ENCODE measurements at places on chromosomes 13 and 19.

DNA sequence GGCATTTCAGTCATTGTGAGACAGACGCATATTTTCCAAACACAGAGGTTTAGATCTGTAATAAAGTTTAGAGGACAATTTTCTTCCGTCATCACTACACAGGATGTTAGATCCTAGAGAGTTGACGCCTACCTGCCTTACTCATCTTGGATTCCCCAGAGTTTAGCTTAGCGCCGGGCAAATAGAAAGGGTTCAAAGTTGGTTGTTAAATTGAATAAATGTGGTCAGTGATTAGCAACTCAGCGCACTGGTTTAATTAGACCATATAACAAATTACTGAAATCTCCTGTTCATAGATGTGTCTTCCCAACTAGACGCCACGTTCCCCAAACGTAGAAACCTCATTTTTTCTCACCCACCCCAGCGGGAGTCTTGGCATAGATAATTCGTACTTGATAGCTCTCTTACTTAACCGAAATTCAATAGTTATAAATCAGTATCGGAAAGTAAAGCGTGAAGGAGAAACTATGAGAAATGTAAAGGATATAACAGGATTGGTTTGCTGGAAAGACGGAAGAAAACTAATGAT, 726 bp upstream of the UFM1 start:
- peak overlapping the region; percentile 37 for H3K27ac ChIP-seq
- 0 out of 2 replicates have a peak, but pooled peaks cover 5% of the 10 kb centered on the region for H3K4me1 ChIP-seq
- no peaks in the 10 kb centered on the region for H3K36me3 ChIP-seq
- H3K27me3 ChIP-seq: no peaks in the 10 kb centered on the region
- H3K4me3 ChIP-seq: peak overlapping the region; percentile 85

GRCh38 chr13:106610486-106610885, 42.5 kb upstream of the ARGLU1 start:
- H3K27me3 ChIP-seq: no peaks in the 10 kb centered on the region
- no peaks in the 10 kb centered on the region for H3K4me1 ChIP-seq
- no peak overlapping the region for H3K4me3 ChIP-seq
- H3K27ac ChIP-seq: no peak overlapping the region
- DNase-seq: no peak
- no peaks in the 10 kb centered on the region for H3K36me3 ChIP-seq

GRCh38 chr13:32448972-32449371, 21.0 kb upstream of the N4BP2L1 start:
- H3K4me3 ChIP-seq: no peak overlapping the region
- H3K4me1 ChIP-seq: no peaks in the 10 kb centered on the region
- H3K36me3 ChIP-seq: no peaks in the 10 kb centered on the region
- DNase-seq: no peak
- H3K27ac ChIP-seq: no peak overlapping the region
- no peaks in the 10 kb centered on the region for H3K27me3 ChIP-seq

GRCh38 chr19:48718711-48719231, 754 bp downstream of the MAMSTR start:
- no peak for DNase-seq
- H3K36me3 ChIP-seq: no peaks in the 10 kb centered on the region
- H3K27me3 ChIP-seq: peaks cover 47% of the 10 kb centered on the region
- H3K4me1 ChIP-seq: peaks cover 10% of the 10 kb centered on the region
- no peak overlapping the region for H3K4me3 ChIP-seq
- no peak overlapping the region for H3K27ac ChIP-seq

- no peaks in the 10 kb centered on the region for H3K36me3 ChIP-seq
- no peak for DNase-seq
- no peak overlapping the region for H3K4me3 ChIP-seq
- no peaks in the 10 kb centered on the region for H3K27me3 ChIP-seq
- H3K4me1 ChIP-seq: 0 out of 2 replicates have a peak, but pooled peaks cover 12% of the 10 kb centered on the region
Observed at GRCh38 chr13:30159446-30159839, 147.9 kb downstream of the KATNAL1 start.

- H3K27ac ChIP-seq: no peak overlapping the region
- no peak for DNase-seq
- 0 out of 2 replicates have a peak, but pooled peaks cover 9% of the 10 kb centered on the region for H3K4me1 ChIP-seq
- H3K36me3 ChIP-seq: no peaks in the 10 kb centered on the region
Observed at GRCh38 chr13:95546919-95547318, 5.6 kb upstream of the CLDN10 start.

DNA sequence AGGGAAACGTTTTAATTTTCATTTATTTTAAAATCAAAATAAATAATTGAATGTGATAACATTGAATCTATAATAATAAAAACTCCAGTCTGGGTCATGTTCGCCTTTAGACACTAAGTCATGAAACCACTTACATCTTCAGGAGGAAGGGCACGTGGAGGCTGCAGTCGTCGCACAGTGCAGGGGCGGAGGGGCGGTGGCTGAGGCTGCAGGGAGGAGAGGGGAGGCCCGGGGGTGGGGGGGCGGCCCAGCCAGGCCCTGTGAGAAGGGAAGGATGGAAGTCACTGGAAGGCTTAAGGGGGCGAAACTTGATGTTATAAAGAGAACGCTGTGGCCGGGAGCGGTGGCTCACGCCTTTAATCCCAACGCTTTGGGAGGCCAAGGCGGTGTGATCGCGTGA, 14.9 kb upstream of the LATS2 start:
- no peak overlapping the region for H3K4me3 ChIP-seq
- H3K4me1 ChIP-seq: no peaks in the 10 kb centered on the region
- no peak overlapping the region for H3K27ac ChIP-seq
- no peak for DNase-seq
- no peaks in the 10 kb centered on the region for H3K27me3 ChIP-seq
- no peaks in the 10 kb centered on the region for H3K36me3 ChIP-seq

- H3K27me3 ChIP-seq: no peaks in the 10 kb centered on the region
- no peak for DNase-seq
- no peak overlapping the region for H3K4me3 ChIP-seq
- no peaks in the 10 kb centered on the region for H3K4me1 ChIP-seq
- no peak overlapping the region for H3K27ac ChIP-seq
- no peaks in the 10 kb centered on the region for H3K36me3 ChIP-seq
Observed at GRCh38 chr13:94305033-94305432, 174.4 kb downstream of the DCT start.

GRCh38 chr19:16062789-16063188, 13.5 kb upstream of the TPM4 start:
- H3K27ac ChIP-seq: no peak overlapping the region
- H3K36me3 ChIP-seq: no peaks in the 10 kb centered on the region
- H3K27me3 ChIP-seq: peaks cover 9% of the 10 kb centered on the region
- peak; percentile 60 for DNase-seq

DNA sequence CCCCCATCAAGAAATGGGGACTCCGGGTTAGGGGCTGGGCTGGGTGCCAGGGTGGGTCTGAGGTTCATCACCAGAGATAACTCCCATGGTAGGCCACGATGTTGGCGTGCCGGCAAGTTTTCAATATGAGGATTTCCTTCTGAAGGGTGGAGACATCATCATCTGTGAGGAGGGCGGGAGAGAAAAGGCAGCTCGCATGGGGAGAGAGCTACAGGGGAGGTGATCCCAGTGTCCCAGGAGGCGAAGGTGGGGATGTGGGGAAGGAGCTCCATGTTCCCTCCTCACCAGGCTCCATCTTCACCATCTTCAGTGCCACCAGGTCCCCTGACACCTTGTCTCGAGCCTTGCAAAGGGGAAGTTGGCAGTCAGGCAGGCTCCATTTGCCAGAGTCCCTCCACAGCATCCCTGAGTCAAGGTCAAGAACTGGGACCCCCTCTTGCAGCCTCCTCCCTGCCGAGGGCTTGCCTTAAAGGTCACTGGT, 430 bp downstream of the MAP4K1 start:
- H3K27ac ChIP-seq: peak overlapping the region; percentile 79
- H3K36me3 ChIP-seq: peaks cover 8% of the 10 kb centered on the region
- peak; percentile 7 for DNase-seq
- no peaks in the 10 kb centered on the region for H3K27me3 ChIP-seq
- peak overlapping the region; percentile 94 for H3K4me3 ChIP-seq

DNA sequence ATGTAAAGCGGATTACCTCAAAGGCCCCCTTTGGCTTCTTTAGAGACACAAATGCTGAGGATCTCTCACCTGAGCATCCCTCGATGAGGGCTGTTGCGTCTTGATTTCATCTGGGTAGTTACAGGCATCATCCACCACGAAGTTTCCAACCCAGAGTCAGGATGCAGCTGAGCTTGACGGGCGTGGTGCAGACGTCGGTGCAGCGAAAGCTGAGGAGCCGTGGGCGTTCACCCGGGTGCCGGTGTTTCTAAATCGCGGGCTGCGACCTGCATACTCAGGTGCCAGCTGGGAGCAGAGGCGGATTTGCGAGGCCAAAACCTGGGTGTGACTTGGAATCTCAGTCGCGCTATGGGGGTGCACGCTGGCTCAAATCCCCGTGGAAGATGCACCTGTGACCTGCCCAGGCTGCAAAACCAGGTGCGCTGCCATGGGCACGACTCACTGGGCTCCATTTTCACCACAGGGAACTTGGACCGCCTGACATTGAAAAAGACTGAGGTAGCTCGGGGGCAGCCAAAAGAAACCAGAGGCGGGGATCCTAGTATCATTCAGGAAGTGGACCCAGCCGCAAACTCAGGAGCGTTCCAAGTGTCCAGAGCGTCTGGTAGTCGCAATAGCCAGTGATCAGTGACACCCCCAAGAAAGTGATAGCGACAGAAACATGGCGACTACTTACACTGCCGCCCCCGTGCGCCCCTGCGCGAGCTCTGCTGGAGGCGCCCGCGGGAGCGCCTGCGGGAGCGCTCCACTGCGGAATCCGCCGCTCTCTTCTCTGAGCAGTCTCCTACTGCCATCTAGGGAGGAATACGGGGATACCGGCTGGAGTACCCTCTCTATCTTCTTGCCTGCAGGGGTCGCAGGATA, 36.4 kb upstream of the IGFL4 start:
- H3K27me3 ChIP-seq: peaks cover 68% of the 10 kb centered on the region
- H3K4me1 ChIP-seq: peaks cover 9% of the 10 kb centered on the region
- H3K4me3 ChIP-seq: peak overlapping the region; percentile 10
- no peaks in the 10 kb centered on the region for H3K36me3 ChIP-seq

DNA sequence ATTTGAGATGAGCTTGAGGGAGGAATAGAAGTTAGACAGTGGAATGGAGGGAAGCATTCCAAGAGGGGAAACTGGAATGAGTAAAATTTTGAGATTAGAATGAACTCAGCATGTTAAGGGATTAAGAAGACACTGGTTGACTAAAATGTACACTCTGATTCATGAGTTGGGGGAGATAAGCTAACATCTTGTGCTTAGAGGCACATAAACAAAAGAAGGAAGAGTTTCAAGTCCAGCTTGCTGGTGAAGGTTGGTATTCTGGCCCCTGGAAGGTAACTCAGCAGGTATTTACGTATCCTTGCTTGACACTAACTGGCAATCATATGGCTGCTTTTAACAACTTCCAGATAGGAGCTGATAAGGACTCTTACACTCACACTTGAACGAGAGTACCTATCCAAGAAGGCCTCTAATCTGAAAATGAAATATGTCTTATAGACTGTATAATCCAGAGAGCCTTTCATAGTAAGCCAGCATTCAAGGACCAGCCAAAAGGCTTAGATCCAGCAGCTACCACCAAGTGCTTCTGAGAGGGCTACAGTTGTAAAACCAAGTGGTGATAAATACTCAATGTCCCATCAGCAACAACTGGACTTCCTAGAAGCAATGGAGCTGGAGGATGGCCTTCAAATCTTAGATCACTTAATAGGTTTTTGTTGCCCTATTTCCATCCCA, 149.7 kb upstream of the SERP2 start:
- H3K36me3 ChIP-seq: no peaks in the 10 kb centered on the region
- H3K4me1 ChIP-seq: no peaks in the 10 kb centered on the region
- H3K27me3 ChIP-seq: no peaks in the 10 kb centered on the region
- DNase-seq: no peak
- no peak overlapping the region for H3K4me3 ChIP-seq

DNA sequence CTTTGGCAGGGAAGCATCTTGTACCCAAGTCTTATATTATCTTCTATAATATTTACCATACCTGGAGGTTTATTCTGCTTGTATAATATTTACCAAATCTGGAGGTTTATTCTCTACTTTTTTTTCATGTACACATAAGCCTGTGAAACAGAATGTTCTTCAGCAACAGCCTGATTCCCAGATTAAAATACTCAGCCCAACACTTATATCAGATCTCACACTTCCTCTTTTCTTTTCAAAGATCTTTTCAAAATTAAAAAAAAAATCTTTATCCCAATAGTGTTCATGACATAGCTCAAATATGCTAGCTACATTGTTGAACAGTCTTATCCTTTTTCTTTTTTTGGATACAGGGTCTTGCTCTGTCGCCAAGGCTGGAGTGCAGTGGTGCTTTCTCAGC, 300.7 kb downstream of the LMO7 start:
- no peaks in the 10 kb centered on the region for H3K4me1 ChIP-seq
- DNase-seq: no peak
- H3K27me3 ChIP-seq: no peaks in the 10 kb centered on the region
- H3K27ac ChIP-seq: no peak overlapping the region
- H3K36me3 ChIP-seq: no peaks in the 10 kb centered on the region
- H3K4me3 ChIP-seq: no peak overlapping the region

GRCh38 chr19:13255041-13255718, 105.0 kb downstream of the IER2 start:
- no peaks in the 10 kb centered on the region for H3K36me3 ChIP-seq
- H3K4me1 ChIP-seq: no peaks in the 10 kb centered on the region
- no peak overlapping the region for H3K4me3 ChIP-seq
- H3K27ac ChIP-seq: no peak overlapping the region
- DNase-seq: no peak

All from MM.1S (cell line).